Type B pancreatic cell (in vitro differentiated cells): ENCODE measurements at places on chromosomes 2 and 18. TPM values are rescaled to one million over a fixed set of nuclear protein-coding genes. Genes with fewer than 3 reads are reported as not detected.

- no peak for DNase-seq
Observed at GRCh38 chr18:61771861-61772260, 120.9 kb downstream of the RNF152 start.

Gene CYTIP
- total RNA-seq: 0.40 and 0.51 TPM in 2 replicates

Gene SCYGR4
- total RNA-seq: not detected in 2 replicates

DNA sequence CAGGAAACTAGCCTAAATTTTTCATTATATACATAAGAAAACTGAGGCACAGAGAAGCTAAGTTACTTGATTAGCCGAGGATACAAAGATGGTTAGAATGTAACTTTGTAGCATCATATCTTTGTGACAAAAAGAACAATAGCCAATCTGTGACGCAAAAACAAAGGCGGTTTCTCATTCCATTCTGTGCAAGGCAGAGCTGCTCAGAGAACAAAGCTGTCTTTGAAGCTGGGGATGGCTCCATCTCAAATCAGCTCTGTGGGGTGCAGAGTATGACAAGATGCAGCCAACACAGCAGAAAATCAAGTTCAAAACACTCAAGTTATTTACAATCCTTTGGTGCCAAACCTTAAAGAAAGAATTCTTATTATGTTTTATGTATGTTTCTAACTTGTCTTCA lies 81.9 kb upstream of the VWC2L start:
- DNase-seq: no peak

DNA sequence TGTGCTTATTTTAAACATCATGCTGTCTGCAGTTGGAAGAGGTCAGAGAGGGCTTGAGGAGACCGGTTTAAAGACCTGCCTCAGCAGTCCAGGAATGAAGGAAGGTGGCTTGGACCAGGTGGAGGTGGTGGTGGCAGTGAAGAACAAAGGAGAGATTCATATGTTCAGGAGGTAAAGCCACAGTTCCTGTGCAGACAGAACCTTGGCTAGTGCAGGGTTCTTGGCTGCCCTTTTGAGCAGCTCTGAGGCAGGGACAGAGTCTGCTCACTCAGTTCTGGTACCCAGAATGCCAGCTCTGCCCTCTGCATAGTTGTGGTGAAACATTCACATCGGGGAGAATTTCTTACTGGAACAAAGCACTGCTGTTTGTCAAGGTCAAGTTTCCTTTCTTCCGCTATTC lies 669.7 kb upstream of the HS6ST1 start:
- no peak for DNase-seq

Gene SPATA3
- total RNA-seq: not detected in 2 replicates

DNA sequence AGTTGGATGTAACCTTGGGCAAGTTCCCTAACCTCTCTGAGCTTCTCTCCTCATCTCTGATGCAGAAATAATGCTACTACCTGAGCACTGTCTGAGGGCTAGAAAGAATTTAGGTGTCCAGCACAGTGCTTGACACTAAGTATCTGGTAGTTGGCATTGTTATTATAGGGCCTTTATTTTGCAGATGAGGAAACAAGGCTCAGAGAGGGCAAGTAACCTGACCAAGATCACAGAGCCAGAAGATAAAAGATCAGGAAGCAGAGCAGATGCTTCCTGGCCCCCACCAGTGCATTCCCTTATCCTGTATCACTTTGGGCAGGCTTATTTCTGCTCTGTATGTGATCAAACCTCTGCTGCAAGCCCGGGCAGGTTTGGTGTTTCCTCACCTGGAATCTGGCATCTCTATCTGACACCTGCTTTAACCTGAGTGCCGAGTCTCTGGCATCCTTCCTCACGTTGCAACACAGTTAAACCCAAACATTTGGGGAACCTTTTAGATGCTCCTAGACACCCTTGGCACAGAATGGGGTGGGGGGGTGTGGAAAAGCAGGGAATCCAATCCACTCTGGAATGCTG lies 69.9 kb downstream of the PLB1 start:
- no peak for DNase-seq

- DNase-seq: no peak
Observed at GRCh38 chr2:233837694-233838229, 16.6 kb downstream of the HJURP start.

Gene AMMECR1L
- total RNA-seq: 20.1 and 21.9 TPM in 2 replicates

- no peak for DNase-seq
Observed at GRCh38 chr18:52936931-52937330, 596.9 kb downstream of the DCC start.

DNA sequence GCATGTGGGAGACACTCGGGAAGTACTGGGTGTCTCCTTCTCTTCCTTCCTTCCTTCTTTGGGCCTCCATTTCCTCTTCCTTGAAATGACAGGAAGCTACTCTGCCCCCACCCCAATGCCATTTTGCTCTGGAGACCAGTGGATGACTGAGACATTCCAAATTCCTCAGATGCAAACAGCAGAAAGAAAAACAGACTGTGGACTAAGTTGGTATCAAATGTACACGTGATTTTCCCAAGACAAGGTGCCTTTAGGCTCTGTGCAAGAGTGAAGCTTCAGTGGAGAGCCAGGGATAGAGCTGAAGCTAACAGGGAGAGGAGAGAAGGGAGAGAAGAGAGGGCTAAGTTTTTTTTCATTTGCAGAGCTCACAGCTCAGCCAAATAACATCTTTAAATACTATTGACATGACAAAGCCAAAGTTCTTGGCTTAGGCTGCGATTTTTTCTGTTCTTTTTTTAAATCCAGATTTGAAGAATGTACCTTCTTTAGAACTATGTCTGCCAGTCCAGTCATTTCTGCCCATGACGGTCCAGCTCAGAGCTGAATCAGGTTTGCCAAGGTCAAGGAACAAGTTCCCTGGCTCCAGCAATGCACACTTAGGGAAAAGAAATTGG lies 84.5 kb upstream of the LCLAT1 start:
- no peak for DNase-seq
